Fibroblast of lung (primary cell): ENCODE measurements at places on chromosomes 12 and 14. TPM values are rescaled to one million over a fixed set of nuclear protein-coding genes. Genes with fewer than 3 reads are reported as not detected.

The SDS gene
- polyA plus RNA-seq: not detected in 2 replicates

The TMEM30B gene
- 0.22 and 0.52 TPM in 2 replicates for polyA plus RNA-seq

The CFAP54 gene
- 0.62 and 0.93 TPM in 2 replicates for polyA plus RNA-seq

The KRT3 gene
- polyA plus RNA-seq: not detected in 2 replicates

The PIK3C2G gene
- polyA plus RNA-seq: not detected in 2 replicates

The KCNC2 gene
- not detected in 2 replicates for polyA plus RNA-seq

The LRRC10 gene
- polyA plus RNA-seq: not detected in 2 replicates

The STON2 gene
- 1.5 and 4.6 TPM in 2 replicates for polyA plus RNA-seq

The LBHD2 gene
- not detected in 2 replicates for polyA plus RNA-seq

The GPR132 gene
- polyA plus RNA-seq: not detected in 2 replicates

The CHURC1 gene
- 89.5 and 92.3 TPM in 2 replicates for polyA plus RNA-seq

The FSCB gene
- polyA plus RNA-seq: not detected in 2 replicates

The DHRS2 gene
- 0.02 and 0.08 TPM in 2 replicates for polyA plus RNA-seq

The DIO3 gene
- polyA plus RNA-seq: not detected in 2 replicates

The PLD4 gene
- polyA plus RNA-seq: 0.02 TPM in 1 of 2 replicates, not detected in the other

The ATP2B1 gene
- 43.0 and 64.3 TPM in 2 replicates for polyA plus RNA-seq

The DACT1 gene
- polyA plus RNA-seq: 8.8 and 10.6 TPM in 2 replicates

The RTN1 gene
- polyA plus RNA-seq: 0.35 and 0.92 TPM in 2 replicates

The RNASE13 gene
- polyA plus RNA-seq: not detected in 2 replicates

The CCDC196 gene
- polyA plus RNA-seq: not detected in 2 replicates

The IL23A gene
- 0.12 TPM in 1 of 2 replicates, not detected in the other for polyA plus RNA-seq

The EVL gene
- 28.1 and 39.7 TPM in 2 replicates for polyA plus RNA-seq

The DAO gene
- polyA plus RNA-seq: not detected in 2 replicates

The DTX1 gene
- polyA plus RNA-seq: not detected in 2 replicates

The OR4K14 gene
- polyA plus RNA-seq: not detected in 2 replicates

The ZNF891 gene
- polyA plus RNA-seq: 0.27 and 0.52 TPM in 2 replicates

The RBP5 gene
- polyA plus RNA-seq: not detected in 2 replicates

The PTPN6 gene
- 0.06 TPM in 1 of 2 replicates, not detected in the other for polyA plus RNA-seq

The BRI3BP gene
- 2.3 and 4.9 TPM in 2 replicates for polyA plus RNA-seq

The TNFAIP2 gene
- 31.6 and 71.5 TPM in 2 replicates for polyA plus RNA-seq

The CEP128 gene
- polyA plus RNA-seq: 1.3 and 2.9 TPM in 2 replicates

The MANSC4 gene
- polyA plus RNA-seq: not detected in 2 replicates

The PLXNC1 gene
- polyA plus RNA-seq: 3.8 and 15.1 TPM in 2 replicates

The ITGA5 gene
- 162 and 199 TPM in 2 replicates for polyA plus RNA-seq

The NR1H4 gene
- not detected in 2 replicates for polyA plus RNA-seq

The ERC1 gene
- 19.7 and 22.0 TPM in 2 replicates for polyA plus RNA-seq

The RERG gene
- 0.26 and 0.57 TPM in 2 replicates for polyA plus RNA-seq

The STXBP6 gene
- polyA plus RNA-seq: 17.8 and 39.0 TPM in 2 replicates
